Activated naive CD4-positive, alpha-beta T cell (primary cell): ENCODE measurements at places on chromosomes 2 and 18.

GRCh38 chr18:62549755-62550154 lies 26.9 kb downstream of the ZCCHC2 start:
- no peak for DNase-seq

DNA sequence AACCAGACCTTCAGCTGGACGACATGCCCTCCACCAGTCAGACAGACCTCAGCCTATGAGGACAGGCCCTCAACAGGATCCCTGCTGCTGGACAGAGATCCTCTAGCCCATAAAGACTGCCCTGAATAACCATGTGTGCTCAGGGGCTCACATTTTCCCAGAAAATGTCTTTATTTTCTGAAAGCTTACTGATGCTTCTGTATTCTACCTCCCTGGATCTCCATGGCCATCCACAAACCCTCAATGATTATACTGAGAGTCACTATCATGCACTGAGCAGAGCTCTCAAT lies 1.8 kb upstream of the PTPN18 start:
- no peak for DNase-seq

DNA sequence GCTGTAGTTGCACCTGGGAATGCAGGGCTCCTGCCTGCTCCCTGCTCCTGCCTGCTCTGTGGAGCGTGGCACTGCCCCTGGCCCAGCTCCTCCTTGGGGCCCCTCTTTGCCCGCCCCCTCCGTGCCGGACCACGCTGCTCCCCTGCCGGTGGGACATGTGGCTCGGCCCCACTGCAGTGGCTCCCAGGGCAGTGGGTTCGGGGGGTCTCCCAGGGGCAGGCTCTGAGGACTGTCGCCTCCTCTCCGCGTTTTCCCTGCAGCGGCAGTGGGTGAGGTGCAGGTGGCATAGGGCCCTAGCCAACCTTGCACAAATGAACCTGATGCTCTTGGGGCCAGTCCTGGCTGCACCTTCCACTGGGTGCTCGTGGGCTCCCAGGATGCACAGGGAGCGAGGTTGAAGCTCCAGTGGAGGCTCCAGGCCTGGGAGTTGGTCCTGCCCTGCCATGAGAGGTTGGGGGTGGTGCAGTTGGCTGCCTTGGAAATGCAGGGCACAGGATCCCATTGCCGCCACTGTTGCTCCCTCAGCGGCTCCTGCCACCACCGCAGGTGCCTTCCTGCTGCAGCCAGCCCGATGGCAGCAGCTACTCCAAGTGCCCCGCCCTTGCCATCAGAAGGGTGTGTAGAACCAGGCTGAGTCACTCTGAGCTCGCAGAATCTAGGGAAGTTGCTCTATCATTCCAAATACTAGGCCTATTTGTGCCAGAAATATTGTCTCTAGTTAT lies 313.1 kb upstream of the SYT4 start:
- DNase-seq = no peak

DNA sequence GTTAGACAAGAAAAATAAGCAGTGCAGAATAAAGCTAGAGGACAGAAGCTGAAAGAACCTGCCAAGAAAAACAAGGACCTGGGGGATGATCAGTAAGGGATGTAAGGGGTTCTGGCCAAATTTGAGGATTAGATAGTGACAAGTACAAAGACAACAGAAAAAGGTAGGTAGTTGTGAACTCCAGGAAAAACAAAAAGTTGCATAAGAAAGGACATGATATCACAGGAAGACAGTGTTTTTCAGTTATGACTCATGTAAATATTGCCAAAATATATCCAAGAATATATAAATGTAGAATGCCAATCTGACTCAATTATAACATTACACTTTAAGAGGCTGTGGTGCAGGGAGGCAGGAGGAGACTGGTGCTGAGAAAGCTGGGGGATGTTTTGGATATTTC lies 209.8 kb upstream of the SH3BP4 start:
- DNase-seq = no peak

DNA sequence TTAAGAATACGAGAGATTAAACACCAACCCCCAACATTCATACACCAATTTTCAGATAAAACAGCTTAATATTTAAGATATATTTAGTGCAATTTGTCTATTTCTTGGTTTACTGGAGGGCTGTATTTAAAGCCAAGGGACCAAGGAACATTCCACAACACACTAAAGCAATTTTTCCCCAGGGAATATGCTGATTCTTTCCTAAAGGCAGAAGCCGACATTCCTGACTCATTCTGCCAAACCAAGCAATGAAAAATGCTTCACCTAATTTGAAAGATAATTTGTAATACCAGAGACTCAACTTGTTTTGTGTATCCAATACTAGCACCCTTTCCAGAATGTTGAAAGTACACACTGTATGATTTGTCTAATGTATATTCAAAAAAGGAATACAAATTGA lies 1267.6 kb upstream of the PIK3C3 start:
- no peak for DNase-seq

- no peak for DNase-seq
These were observed 99.8 kb upstream of the NEUROD1 start for GRCh38 chr2:181780047-181780651.

GRCh38 chr2:43368483-43369385 lies 142.3 kb upstream of the ZFP36L2 start:
- DNase-seq = no peak

GRCh38 chr2:113124984-113125855 lies 2.2 kb upstream of the IL1RN start:
- no peak for DNase-seq

DNA sequence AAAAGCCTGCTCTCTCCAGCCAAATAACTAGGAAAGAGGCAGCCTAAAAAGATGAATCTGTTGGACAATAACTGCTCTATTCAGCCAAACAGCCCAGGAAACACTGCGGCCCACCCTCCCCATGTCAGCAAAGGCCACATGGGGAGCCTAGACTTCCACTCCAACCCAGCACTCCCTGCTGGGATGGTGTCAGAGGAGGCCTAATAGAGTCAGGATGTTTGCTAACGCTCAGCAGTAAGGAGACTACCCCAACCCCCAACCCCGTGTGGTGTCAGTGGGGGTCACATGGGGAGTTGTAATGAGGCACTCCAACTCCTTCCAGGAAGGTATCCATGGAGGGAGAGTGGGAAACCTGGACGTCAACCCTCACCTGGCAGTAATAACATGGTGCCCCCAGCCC lies 41.6 kb downstream of the ZBTB7C start:
- DNase-seq = no peak

- DNase-seq = no peak
These were observed 457.0 kb upstream of the MYT1L start for GRCh38 chr2:2788076-2788475.

DNA sequence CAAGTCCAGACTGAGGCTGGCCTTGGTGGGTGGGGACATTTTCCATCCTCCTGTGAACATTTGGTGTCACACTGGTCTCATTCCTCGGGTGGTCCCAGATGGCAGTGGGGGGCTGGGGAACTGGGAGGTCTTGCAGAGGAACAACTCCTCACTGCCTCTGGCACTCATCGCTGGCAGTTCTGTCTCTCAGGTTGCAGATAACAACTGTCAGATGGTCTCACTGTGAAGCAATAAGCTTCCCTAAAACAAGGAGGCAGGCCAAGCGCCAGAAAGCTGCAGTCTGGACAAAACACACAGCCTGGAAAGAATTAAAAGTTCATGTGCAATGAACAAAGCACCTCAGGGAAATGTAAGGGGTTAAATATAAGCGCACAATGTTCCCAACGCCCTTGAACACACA lies 78.1 kb downstream of the IRS1 start:
- no peak for DNase-seq

GRCh38 chr2:84451579-84451978 lies 7.5 kb downstream of the SUCLG1 start:
- no peak for DNase-seq

DNA sequence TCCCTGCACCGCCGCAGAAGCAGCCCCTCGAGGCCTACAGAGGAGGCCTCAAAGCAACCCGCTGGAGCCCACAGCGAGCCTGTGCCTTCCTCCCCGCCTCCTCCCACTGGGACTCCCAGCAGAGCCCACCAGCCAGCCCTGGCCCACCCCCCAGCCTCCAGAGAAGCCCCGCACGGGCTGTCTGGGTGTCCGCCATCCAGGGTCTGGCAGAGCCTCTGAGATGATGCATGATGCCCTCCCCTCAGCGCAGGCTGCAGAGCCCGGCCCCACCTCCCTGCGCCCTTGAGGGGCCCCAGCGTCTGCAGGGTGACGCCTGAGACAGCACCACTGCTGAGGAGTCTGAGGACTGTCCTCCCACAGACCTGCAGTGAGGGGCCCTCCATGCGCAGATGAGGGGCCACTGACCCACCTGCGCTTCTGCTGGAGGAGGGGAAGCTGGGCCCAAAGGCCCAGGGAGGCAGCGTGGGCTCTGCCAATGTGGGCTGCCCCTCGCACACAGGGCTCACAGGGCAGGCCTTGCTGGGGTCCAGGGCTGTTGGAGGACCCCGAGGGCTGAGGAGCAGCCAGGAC lies 31.2 kb downstream of the GPC1 start:
- DNase-seq = no peak

DNA sequence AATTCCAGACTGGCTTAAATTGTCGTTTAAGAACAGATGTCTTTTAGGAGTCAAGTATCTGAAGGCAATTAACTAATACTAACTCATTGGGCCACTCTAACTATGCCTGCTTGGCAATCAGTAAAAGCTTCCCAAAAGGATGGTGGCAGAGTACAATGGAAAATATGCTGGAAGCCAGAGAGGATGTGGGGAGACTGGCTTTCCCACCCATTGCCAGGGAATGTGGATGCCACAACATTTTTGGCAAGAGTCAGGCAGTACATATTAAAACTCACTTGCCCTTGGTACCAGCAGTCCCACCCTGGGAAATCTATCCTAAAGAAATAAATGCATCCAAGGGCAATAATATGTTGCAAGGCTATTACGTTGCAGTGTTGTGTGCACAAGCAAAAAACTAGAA lies 74.0 kb upstream of the FZD7 start:
- DNase-seq = no peak

DNA sequence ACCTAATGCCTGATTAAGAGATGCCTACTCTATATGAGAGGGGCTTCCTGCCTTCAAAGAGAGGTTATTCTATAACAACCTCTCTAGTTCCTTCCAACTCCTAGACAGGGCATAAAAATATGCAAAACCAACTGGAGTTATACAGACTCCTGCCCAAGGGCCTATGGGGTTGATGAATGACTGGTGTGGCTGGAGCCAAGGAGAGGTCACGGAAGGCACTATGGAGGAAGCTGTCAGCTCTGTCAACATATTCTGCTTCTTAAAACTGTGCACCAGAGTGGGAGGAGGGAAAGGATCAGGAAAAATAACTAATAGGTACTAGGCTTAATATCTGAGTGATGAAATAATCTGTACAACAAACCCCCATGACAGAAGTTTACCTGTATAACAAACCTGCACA lies 120.9 kb upstream of the CDC42EP3 start:
- no peak for DNase-seq

DNA sequence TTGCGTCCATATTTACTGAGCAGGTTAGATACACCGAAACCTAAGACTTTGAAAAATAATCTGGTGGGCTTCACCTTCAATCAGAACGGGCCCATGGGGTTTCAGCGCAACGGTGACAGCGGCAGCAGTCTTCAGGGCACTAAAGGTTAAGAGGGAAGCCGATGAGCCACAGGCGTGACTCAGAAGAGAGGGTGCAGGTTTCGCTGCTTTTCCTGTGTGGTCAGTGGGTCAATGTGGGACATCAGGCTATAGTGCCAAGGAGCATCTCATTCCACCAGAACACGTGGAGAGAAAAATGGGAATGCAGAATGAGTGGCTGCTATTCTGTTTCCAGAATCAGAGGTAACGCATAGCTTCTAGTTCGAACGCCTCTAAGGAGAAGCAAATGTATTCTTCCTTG lies 8.9 kb downstream of the PTGR3 start:
- DNase-seq = no peak

GRCh38 chr2:226647621-226648518 lies 151.8 kb downstream of the IRS1 start:
- DNase-seq = no peak

DNA sequence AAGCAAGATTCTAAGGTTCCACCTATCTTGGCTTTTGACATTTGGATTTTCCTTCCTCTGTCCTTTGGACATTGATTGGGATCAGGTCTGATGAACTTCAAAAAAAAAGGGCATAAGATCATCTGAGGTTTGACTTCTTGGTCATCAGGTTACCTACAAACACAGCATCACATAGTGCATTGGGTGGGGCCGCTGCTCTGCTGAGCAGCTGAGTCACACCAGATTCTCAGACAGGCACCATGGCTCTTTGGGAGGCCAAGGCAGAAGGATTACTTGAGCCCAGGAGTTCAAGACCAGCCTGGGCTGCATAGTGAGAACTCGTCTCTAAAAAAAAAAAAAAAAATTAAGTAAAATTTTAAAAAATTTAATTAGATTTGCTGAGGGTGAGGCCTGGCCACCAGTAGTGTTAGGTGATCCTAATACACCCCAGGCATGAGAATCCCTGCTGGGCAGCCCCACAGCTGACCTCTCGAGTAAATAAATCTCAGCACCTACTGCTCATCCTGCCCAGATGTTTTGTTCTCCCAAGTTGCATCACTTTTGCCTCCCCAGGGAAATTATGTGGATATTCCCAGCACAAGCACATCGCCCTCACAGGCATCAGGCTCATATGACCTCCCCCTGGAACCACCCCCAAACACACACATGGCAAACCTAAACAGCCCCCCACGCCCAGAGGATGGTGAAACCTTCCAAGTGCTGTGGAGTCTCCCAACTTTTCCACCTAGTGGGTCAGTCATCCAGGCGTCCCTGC lies 5.3 kb downstream of the MLPH start:
- no peak for DNase-seq

- no peak for DNase-seq
These were observed 29.9 kb downstream of the PHLPP1 start for GRCh38 chr18:62745089-62745751.

- no peak for DNase-seq
These were observed 66.6 kb downstream of the GYPC start for GRCh38 chr2:126722546-126722945.

DNA sequence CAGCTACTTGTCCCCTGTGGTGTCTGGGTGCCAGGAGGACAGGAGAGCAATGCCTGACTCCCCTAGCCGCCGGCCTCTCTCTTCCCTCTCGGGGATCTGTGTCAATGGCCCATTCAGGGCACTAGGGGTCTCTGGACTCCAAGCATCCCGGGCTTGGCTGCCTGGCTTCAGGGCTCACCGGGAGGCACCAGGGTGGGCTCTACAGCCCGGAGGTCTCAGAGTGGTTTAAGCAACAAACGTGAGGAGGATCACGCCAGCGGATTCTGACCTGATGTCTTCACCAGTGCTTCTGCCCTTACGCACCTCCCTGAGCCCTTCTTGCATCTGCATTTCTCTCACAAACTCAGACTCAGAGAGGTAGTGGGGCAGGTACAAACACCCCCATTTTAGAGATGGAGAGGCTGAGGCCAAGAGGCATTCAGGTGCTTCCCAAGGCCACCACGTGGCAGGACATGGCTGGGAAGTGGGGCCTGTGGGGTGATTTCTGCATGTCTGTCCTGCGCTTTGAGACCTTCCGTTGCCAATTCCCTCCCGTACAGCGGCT lies 243.0 kb downstream of the CELF4 start:
- DNase-seq = no peak

GRCh38 chr18:55849391-55849790 lies 261.4 kb upstream of the TCF4 start:
- DNase-seq = no peak

- DNase-seq = no peak
These were observed 5.5 kb downstream of the CYRIA start for GRCh38 chr2:16660114-16660513.

- DNase-seq = no peak
These were observed 907.7 kb downstream of the TMEM182 start for GRCh38 chr2:103669531-103669930.
